Upper lobe of right lung (tissue), 1 donor: ENCODE measurements at places on chromosomes 3 and 15. TPM values are rescaled to one million over a fixed set of nuclear protein-coding genes. Genes with fewer than 3 reads are reported as not detected.

DNA sequence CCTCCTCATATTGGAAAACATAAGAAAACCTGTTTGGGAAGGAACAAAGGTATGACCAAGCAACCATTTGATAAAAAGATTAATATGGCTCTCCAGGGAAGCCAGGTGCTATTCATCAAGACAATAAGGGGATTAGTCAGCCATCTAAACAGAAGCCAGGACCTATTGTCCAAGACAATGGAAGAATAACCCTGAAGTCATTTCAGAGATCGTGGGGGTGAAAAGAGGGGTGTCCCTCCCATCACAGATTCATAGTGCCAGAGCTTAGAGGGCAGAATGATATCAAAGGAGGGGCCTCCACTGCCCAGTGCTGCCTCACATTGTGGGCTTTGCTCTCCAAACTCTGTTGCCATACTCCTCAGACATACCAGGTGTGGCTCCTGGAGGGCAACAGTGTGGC lies 73.5 kb downstream of the DAPK2 start:
- no peak for DNase-seq

- no peak for DNase-seq
These were observed 6.0 kb downstream of the PRKCI start for GRCh38 chr3:170228093-170228766.

DNA sequence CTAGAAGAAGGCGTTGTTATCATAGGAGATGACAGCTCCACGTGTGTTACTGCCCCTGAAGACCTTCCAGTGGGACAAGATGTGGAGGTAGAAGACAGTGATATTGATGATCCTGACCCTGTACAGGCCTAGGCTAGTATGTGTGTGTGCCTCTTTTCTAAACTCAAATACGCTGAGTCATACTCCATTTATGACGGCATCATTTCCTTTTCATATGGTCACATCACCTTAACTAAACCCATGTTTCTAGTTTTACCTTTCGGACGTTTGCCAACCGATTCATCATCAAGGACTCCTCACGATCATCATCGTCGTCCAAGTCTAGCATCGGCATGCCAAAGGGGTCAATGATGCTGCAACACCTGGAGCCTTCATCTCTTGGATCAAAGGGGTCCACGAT lies 149.0 kb downstream of the CBLB start:
- DNase-seq = no peak

DNA sequence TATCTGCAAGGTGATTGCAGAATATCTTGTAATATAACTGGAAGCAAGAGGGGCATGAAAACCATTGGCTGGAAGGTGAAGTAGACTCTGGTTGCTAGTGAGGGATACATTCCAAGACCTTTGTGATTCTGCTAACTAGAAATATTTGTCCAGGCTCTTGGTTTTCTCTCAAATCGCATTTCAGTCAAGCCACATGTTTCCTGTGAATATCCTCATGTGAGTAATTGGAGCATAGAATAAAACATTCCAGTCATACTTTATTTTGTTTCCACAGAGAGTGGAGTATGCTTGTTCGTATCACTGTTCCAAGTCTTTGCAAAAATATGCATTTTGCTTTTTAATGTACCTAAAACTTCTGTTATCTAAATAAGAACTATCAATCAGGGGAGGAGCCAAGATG lies 850.0 kb downstream of the EPHA3 start:
- no peak for DNase-seq

DNA sequence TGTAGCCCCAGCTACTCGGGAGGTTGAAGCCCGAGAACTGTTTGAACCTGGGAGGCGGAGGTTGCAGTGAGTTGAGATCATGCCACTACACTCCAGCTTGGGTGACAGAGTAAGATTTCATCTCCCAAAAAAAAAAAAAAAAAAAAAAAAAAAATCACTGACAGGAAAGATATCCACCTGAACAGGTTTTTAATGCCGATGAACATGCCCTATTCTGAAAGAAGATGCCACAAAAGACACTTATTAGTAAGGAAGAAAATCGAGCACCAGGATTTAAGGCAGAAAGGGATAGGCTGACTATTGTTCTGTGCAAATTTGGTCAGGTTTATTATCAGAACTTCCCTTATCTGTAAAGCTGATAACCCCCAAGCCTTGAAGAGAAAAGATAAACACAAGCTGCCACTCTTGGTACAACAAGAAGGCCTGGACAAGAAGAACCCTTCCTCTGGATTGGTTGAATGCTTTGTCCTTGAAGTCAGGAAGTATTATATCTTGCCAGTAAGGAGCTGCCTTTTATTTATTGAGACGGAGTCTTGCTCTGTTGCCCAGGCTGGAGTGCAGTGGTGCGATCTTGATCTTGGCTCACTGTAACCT lies 2.7 kb upstream of the PARP16 start:
- no peak for DNase-seq

DNA sequence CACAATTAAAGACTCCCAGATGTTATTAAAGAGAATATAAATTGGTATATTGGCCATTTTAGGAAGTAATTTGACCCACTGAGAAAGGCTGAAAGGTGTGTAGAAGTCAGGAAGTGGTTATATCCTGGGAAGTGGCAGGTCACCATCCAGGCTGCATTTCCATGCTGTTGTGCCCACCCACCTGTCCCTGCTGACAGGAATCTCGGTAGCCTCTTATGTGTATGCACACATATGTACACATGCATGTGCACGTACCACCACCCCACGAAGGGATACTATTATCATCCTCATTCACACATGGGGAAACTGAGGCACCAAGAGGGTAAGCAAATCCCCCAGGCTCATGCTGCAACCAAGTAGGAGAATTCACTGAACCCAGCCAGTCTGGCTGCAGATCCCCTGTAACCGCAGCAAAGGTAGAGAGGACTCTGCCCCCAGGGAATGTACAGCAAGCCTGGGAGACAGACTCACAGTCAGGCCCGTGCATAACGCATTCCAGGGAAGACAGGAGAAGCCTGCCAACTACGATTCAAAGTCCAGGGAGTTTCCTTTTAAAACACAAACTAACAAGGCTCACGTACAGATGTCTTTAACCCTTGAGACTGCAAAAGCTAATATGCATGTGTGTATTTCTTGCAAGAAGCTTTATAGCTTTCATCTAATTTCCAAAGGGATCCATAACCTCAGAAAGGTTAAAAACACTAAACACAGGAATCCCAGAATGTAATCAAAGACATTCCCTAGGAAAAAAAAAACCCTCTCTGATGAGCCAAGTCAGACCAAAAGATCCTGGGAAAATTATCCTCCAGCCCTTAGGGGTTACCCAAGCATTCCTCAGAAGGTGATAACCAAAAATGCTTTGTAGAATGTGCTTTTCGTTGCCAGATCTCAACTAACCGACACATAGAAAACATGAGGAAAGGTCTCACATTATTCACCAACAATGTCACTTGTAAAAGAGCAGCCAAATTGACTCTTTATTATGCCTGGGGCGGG lies 129.6 kb downstream of the ADAMTS17 start:
- peak; percentile 48 for DNase-seq

GRCh38 chr3:66179793-66180192 lies 41.0 kb upstream of the SLC25A26 start:
- no peak for DNase-seq

- DNase-seq = no peak
These were observed 24.9 kb downstream of the SIAH2 start for GRCh38 chr3:150737874-150738679.

DNA sequence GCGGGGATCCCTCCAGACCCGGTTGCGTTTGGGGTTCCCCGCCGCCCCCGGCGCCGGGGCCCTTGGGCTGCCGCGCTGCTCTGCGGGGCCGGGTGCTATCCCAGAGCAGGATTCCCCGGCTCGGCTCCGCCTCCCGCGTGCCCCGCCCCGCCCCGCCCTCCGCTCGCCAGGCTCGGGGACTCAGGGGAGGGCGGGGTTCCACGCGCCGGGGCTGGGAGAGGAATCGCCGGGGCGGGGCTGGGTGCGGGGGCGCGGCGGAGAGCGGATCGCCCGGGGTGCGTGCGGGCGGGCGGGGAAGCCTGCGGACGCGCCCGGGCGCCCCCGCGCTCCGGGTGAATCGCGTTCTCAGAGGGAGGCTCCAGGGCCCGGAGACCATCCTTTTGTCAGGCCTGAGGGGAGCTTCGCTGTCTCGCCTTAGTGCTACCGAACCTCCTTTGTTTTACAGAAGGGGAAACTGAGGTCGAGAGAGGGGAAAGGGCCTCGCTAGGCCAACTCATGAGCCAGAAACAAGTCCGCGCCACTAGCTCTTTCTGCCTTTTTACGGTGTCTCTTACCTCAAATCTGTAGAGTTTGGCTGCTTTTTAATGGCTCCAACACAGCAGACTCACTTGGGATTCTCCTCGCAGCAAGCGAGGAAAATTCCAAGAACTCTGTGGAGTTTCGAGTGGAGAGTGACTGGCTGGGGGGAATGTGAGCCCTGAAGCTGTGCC lies at the start of gene TMEM158:
Gene TMEM158, minus strand, starts transcription at position 82 of the 710 bp plus-strand sequence. CDS start 260 bp downstream, outside the sequence.
- DNase-seq = peak; percentile 91

DNA sequence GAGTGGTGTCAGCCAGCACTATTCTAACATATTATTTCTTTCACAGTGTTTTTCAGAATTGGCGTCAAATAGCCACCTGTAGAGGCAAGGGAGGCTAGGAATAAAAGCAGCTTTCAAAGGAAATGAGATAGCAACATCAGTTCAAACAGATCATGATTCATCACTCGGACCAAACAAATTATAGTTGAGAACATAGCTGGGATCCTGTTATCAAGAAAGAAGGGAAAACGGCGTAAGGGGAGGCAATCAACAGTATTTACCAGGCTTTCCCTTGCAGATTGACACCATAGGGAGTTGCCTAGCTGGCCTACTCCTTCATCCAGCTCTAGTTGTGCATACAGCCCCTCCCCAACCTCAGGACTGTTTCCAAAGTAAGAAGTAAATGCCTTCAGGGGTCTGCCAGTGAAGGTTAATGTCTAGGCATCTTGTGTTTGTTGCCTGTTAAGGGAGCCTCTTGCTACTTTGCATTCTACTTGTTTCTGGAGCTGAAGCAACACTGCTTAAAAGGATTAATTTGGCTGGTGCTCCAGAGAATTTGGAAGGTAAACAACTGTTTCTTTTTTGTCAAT lies 286.5 kb downstream of the NSUN3 start:
- no peak for DNase-seq

The ADAMTS17 gene
- total RNA-seq = 6.2 TPM

The FBXO40 gene
- 0.09 TPM for total RNA-seq

The PLA2G4D gene
- total RNA-seq = not detected

The CCDC54 gene
- total RNA-seq = not detected
